ENCODE measurements at places on chromosomes 12 and 14. TPM values are rescaled to one million over a fixed set of nuclear protein-coding genes. Genes with fewer than 3 reads are reported as not detected.

Gene PMEL
- total RNA-seq = not detected

GRCh38 chr12:49015196-49015595 is 3.4 kb downstream of the PRKAG1 start:
- DNase-seq = no peak

GRCh38 chr14:49960453-49960852 is 67.6 kb downstream of the ARF6 start:
- no peak for DNase-seq

DNA sequence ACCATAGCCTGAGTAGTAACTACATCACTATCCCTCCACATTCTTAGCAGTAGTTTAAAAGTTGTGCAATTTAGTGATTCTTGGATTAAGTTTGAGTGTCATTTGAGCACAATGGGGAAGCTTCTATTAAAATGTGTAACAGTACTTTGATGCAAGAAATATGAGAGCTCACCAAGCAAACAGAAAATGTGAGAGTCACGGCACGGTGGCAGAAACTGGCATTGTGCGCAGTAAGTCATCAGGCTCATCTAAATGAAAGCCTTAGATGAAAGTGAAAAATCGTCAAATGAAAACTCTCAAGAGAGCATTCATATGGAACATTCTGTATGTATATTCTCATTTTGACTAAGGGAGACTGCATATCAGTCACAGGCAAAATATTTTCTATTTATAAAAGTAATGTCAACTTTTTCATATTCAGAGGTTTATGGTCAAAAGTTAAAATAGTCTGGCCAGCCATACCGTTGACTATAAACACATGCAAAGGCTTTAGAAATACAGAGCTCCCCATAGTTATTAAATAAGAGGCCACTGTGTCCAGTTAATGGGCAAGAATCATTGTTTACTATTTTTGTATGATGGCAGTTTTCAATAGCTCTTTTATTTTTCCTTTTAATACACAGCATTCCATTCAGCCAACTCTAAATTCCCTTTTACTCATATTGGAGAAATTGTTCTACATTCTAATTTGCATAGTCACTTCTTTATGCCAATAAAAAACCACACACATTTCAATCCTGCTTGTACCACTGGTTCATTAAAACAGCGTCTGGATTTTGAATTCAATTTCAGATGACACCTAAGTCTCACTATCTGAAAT is 167.9 kb downstream of the PRKD1 start:
- no peak for DNase-seq

Gene TAS2R50
- not detected for total RNA-seq

- no peak for DNase-seq
Measured at GRCh38 chr14:66036547-66036946, 449.6 kb upstream of the CCDC196 start.

GRCh38 chr12:127925971-127926370 is 341.0 kb upstream of the TMEM132C start:
- no peak for DNase-seq

- no peak for DNase-seq
Measured at GRCh38 chr12:57046947-57047890, 2.7 kb downstream of the MYO1A start.

Gene CYP46A1
- 2.2 TPM for total RNA-seq
